ENCODE measurements at places on chromosomes 1 and 21. TPM values are rescaled to one million over a fixed set of nuclear protein-coding genes. Genes with fewer than 3 reads are reported as not detected.
A peak's percentile ranks its signal among the peaks of the same experiment; 100 is the strongest.

Gene BCAR3
- 37.1 TPM for total RNA-seq

Gene BACH1
- total RNA-seq: 189 TPM

Gene KPRP
- total RNA-seq: not detected

Gene AMPD1
- total RNA-seq: not detected

Gene CRP
- total RNA-seq: not detected

Gene F3
- total RNA-seq: 7.4 TPM

Gene C1orf50
- 5.9 TPM for total RNA-seq

GRCh38 chr1:16977377-16977776 is 3.0 kb downstream of the MFAP2 start:
- H3K36me3 ChIP-seq: peaks cover 21% of the 10 kb centered on the region
- H3K4me1 ChIP-seq: peaks cover 34% of the 10 kb centered on the region
- DNase-seq: peak; percentile 89
- H3K27ac ChIP-seq: no peak overlapping the region

DNA sequence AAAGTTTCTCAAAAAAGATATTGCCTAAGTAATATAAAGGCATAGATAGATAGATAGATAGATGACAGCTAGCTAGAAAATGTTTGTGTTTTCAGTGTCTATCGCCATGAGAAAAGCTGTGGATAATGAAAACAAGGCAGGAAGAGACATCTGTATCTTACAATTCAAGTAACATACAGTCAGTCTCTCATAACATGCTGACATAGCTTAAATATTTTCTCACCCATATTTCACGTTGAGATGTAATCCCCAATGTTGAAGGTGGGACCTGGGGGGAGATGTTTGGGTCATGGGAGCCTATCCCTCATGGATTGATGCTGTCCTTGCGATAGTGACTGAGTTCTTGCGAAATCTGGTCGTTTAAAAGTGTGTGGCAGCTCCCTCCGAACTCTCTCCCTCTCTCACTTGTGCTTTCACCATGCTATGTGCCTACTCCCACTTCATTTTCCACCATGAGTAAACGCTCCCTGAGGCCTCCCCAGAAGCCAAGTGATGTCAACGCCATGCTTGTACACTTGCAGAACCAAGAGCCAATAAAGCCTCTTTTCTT is 856.8 kb upstream of the ADAMTS5 start:
- no peaks in the 10 kb centered on the region for H3K36me3 ChIP-seq
- H3K4me3 ChIP-seq: no peak overlapping the region
- DNase-seq: no peak
- H3K4me1 ChIP-seq: peaks cover 4% of the 10 kb centered on the region
- no peaks in the 10 kb centered on the region for H3K27me3 ChIP-seq

DNA sequence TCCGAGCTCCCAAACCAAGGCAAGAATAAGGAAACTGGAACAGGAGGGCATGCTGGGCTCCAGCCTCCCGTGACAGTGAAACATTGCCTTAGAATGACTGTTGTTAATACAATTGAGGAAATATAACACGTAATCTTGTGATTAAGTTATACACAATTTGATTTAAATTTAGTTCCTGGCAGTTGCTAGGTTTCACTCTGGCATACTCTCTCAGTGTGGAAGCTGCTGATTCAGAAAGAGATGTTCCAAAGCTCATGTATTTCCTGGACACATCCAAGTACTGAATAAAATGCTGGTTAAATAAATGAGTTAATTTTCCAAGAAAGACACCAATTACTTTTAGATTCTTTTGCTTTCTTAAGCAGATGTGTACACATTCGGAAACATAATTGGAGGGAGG is 176.1 kb downstream of the GRIK1 start:
- H3K36me3 ChIP-seq: no peaks in the 10 kb centered on the region
- no peak overlapping the region for H3K4me3 ChIP-seq
- DNase-seq: no peak
- H3K27me3 ChIP-seq: no peaks in the 10 kb centered on the region
- H3K27ac ChIP-seq: no peak overlapping the region

- H3K27me3 ChIP-seq: no peaks in the 10 kb centered on the region
- no peak overlapping the region for H3K4me3 ChIP-seq
- H3K36me3 ChIP-seq: no peaks in the 10 kb centered on the region
- no peak for DNase-seq
- H3K4me1 ChIP-seq: no peaks in the 10 kb centered on the region
These were observed 1015.4 kb downstream of the AMY1C start for GRCh38 chr1:104765085-104765484.

DNA sequence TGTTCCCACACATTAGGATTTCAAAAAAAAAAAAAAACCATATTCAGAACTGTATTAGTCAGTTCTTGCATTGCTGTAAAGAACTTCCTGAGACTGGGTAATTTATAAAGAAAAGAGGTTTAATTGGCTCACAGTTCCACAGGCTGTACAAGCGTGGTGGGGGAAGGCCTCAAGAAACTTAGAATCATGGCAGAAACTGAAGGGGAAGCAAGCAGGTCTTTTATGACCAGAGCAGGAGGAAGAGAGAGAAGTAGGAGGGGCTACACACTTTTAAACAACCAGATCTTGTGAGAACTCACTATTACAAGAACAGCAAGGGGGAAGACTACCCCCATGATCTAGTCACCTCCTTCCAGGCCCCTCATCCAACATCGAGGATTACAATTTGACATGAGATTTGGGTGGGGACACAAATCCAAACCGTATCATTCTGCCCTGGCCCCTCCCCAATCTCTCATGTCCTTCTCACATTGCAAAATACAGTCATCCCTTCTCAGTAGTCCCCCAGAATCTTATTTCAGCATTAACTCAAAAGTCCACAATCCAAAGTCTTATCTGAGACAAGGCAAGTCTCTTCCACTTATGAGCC is 51.8 kb downstream of the POU2F1 start:
- no peaks in the 10 kb centered on the region for H3K27me3 ChIP-seq
- H3K4me3 ChIP-seq: no peak overlapping the region
- no peaks in the 10 kb centered on the region for H3K4me1 ChIP-seq
- no peak overlapping the region for H3K27ac ChIP-seq
- no peaks in the 10 kb centered on the region for H3K36me3 ChIP-seq

DNA sequence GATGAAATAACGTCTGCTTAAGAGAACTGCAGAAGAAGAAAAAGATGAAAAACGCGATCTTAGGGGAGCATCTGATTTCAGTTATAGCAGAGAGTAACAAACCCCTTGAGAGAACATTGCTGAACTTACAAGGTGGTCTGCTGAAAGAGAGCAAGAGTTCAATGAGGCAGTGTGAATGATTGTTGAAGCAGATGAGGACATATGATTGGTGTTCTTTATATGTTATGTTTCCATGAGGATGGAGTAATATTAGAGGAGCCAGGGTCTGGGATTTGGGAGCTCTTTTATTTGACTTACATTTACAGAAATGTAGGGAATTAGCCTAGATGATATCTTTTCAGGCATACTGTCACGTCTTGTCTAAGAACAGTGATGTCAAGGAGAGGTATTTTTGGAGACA is 1302.0 kb downstream of the KCNT2 start:
- no peaks in the 10 kb centered on the region for H3K4me1 ChIP-seq
- H3K4me3 ChIP-seq: no peak overlapping the region
- no peaks in the 10 kb centered on the region for H3K36me3 ChIP-seq
- H3K27ac ChIP-seq: no peak overlapping the region

- no peaks in the 10 kb centered on the region for H3K36me3 ChIP-seq
- H3K4me1 ChIP-seq: peaks cover 35% of the 10 kb centered on the region
- H3K4me3 ChIP-seq: no peak overlapping the region
- no peak for DNase-seq
- no peaks in the 10 kb centered on the region for H3K27me3 ChIP-seq
- H3K27ac ChIP-seq: no peak overlapping the region
These were observed 11.0 kb downstream of the EGLN1 start for GRCh38 chr1:231411036-231411531.

DNA sequence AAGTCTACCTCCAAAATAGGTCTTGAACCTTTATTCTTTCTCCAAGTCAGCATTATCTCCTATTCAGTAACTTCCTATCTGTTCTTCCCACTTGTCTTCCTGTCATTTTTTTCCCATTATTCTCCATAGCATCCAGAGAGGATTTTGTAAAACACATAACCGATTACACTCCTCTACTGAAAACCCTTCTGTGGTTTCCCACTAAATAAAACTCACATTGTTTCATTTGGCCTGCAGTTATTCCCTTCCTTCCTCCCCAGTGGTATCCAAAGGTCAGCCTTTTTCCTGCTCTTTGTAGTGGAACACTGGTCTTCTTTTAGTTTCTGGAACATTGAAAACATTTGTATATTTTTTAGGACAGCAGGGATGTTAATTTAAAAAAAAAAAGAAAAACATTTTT is 266.0 kb downstream of the GPR52 start:
- no peak overlapping the region for H3K27ac ChIP-seq
- no peak overlapping the region for H3K4me3 ChIP-seq
- no peak for DNase-seq
- H3K4me1 ChIP-seq: no peaks in the 10 kb centered on the region
- H3K36me3 ChIP-seq: no peaks in the 10 kb centered on the region
